ENCODE measurements at places on chromosomes 7 and 10.

- no peak for DNase-seq
Observed at GRCh38 chr7:133428326-133428725, 175.4 kb downstream of the EXOC4 start.

DNA sequence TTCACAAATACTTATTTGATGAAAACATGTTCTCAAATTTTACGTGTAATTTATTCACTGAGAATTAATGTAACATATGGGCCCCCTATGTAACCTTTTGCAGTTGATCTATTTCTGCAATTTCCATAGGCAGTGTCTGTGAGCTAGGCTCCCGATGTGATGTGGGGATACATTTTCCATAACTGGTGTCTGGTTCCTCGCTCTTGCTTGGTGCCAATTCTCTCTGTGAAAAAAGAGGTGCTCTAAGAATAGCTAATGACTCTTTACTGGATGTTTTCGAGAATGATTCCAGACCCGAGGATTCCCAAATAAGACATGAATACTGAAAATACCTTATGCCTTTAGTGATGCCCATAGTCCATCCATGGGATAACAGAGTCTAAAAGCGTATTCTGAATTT lies 286.7 kb upstream of the FZD8 start:
- DNase-seq: no peak

GRCh38 chr10:230758-231157 lies 95.5 kb downstream of the ZMYND11 start:
- peak; percentile 46 for DNase-seq

DNA sequence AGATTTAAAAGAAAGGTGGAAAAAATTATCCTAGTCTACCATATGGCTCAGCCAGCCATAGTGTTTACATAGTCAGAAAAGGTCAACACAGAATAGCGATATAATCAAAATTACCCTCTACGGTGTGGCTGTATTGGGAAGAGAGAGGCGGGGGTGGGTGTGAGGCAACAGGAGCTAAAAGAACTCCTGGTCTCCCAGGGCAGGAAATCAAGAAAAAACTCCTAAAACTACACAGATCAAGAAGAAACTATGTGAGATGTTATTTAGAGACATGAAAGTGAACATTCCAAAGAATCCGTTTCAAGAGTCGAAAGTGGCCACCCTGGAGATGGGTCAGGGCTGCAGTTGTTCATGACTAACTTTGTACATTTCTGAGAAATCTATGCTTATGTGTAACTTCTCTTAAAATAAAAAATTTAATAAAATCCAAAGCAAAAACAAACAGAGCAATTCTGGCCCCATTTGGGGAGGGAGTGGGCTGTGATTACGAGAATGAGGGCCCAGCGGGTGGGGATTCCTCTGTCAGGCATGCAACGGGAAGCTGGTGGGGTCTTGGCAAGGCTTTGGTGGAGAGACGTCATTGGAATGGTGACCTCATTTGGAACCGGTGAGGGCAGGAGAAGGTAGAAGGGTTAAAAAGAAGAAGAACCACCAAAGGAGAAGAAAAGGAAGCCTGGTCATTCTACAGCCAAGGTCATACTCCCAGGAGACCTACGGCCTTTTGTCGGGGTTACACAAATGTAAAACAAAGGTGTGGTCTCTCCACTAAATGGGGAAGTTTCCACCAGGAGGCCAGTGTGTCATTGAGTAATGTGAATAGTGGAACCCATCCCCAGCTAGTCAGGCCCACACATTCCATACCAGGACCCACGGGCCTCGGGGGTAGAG lies 71.2 kb upstream of the DUSP5 start:
- DNase-seq: no peak

DNA sequence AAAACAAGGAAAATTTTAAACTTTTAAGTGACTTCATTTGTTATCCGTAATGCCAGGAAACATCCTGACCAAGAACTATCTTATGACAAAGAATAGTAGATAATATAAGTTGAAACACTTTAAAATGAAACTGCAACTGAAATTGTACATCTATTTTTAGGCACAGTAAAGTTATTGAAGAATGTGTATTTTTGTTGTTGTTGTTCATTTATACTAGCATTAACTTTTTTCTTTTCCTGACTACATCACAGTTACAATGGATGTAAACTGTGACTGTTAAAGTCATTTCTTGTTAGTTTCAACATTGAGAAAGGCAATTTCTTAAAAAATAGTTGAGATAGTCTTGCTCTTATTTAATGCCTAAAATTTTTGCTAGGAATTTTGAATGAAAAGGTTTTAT lies 2.6 kb downstream of the CPED1 start:
- no peak for DNase-seq

All from BE2C (cell line).